ENCODE measurements at places on chromosomes 3 and 15. TPM values are rescaled to one million over a fixed set of nuclear protein-coding genes. Genes with fewer than 3 reads are reported as not detected.

Gene ARNT2
- polyA plus RNA-seq = 60.8 TPM

Gene SUCNR1
- 8.0 TPM for polyA plus RNA-seq

Gene CYP1A2
- polyA plus RNA-seq = 0.18 TPM

Gene SLC6A1
- polyA plus RNA-seq = 1.7 TPM

Gene OSTN
- polyA plus RNA-seq = 8.1 TPM

Gene CORO2B
- 23.0 TPM for polyA plus RNA-seq

Gene DCUN1D1
- polyA plus RNA-seq = 62.2 TPM

Gene THAP10
- polyA plus RNA-seq = 8.1 TPM

Gene ATP13A4
- 1.3 TPM for polyA plus RNA-seq

Gene OIP5
- 12.5 TPM for polyA plus RNA-seq

Gene PLS1
- polyA plus RNA-seq = 28.9 TPM

Gene DIPK2A
- polyA plus RNA-seq = 42.9 TPM

Gene CAMKV
- polyA plus RNA-seq = not detected

Gene NKTR
- polyA plus RNA-seq = 220 TPM

Gene ALDH1L1
- 44.0 TPM for polyA plus RNA-seq

Gene C3orf80
- 0.45 TPM for polyA plus RNA-seq

Gene MME
- 467 TPM for polyA plus RNA-seq

Gene ST3GAL6
- 100 TPM for polyA plus RNA-seq
